Breast epithelium (tissue), 4 donors: ENCODE measurements at places on chromosomes 4 and X.

DNA sequence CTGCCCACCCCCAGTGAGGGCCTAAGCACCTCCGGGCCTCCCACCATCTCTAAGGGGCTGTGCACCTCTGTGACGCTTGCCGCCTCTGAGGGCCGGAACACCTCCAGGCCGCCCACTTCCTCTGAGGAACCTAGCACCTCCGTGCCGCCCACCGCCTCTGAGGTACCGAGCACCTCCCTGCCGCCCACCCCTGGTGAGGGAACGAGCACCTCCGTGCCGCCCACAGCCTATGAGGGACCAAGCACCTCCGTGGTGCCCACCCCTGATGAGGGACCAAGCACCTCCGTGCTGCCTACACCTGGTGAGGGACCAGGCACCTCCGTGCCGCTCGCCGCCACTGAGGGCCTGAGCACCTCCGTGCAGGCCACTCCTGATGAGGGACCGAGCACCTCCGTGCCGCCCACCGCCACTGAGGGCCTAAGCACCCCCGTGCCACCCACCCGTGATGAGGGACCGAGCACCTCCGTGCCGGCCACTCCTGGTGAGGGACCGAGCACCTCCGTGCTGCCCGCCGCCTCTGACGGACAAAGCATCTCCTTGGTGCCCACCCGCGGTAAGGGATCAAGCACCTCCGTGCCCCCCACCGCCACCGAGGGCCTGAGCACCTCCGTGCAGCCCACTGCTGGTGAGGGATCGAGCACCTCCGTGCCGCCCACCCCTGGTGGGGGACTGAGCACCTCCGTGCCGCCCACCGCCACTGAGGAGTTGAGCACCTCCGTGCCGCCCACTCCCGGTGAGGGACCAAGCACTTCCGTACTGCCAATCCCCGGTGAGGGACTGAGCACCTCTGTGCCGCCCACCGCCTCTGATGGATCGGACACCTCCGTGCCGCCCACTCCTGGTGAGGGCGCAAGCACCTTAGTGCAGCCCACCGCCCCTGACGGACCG lies 977 bp downstream of the MAGEE1 start:
- DNase-seq = peak; percentile 40
- no peaks in the 10 kb centered on the region for H3K4me1 ChIP-seq
- no peaks in the 10 kb centered on the region for H3K36me3 ChIP-seq
- H3K27me3 ChIP-seq = no peaks in the 10 kb centered on the region
- H3K27ac ChIP-seq = peak overlapping the region; percentile 35

DNA sequence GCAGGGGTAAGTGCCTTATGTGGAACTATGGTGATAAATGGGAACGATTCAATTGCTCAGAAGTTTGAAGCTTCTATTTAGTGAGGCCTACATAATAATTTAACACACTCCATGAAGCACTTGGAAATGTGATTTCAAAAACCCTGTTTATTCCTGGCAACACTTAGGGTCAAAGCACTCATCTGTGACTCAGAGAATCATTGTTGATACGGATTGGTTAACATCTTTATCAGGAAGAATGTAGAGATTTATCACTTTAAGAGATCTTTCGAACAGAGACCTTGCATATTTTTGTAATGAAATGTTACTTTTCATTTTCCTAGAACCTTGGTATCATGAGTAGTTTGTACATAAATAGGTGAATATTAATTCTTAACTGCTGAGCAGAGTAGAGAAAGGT lies 269.1 kb upstream of the SLIT2 start:
- DNase-seq = no peak
- H3K27me3 ChIP-seq = no peaks in the 10 kb centered on the region
- H3K36me3 ChIP-seq = no peaks in the 10 kb centered on the region
- no peak overlapping the region for H3K4me3 ChIP-seq
- no peak overlapping the region for H3K27ac ChIP-seq
- H3K4me1 ChIP-seq = no peaks in the 10 kb centered on the region

GRCh38 chr4:183986971-183987946 lies 82.2 kb downstream of the STOX2 start:
- H3K27ac ChIP-seq = peak overlapping the region; percentile 73
- H3K4me3 ChIP-seq = peak overlapping the region; percentile 67
- peak; percentile 62 for DNase-seq

- H3K4me1 ChIP-seq = no peaks in the 10 kb centered on the region
- H3K4me3 ChIP-seq = no peak overlapping the region
- H3K27ac ChIP-seq = no peak overlapping the region
- DNase-seq = no peak
- no peaks in the 10 kb centered on the region for H3K36me3 ChIP-seq
- no peaks in the 10 kb centered on the region for H3K27me3 ChIP-seq
Measured at GRCh38 chr4:20354120-20354519, 102.4 kb downstream of the SLIT2 start.

- H3K36me3 ChIP-seq = no peaks in the 10 kb centered on the region
- no peak for DNase-seq
Measured at GRCh38 chr4:184438375-184438774, 36.0 kb downstream of the IRF2 start.

GRCh38 chr4:635851-636627 lies 10.7 kb downstream of the PDE6B start:
- no peaks in the 10 kb centered on the region for H3K36me3 ChIP-seq
- H3K4me1 ChIP-seq = no peaks in the 10 kb centered on the region
- no peaks in the 10 kb centered on the region for H3K27me3 ChIP-seq
- no peak for DNase-seq
- no peak overlapping the region for H3K27ac ChIP-seq

- H3K36me3 ChIP-seq = no peaks in the 10 kb centered on the region
- no peak for DNase-seq
- H3K27me3 ChIP-seq = no peaks in the 10 kb centered on the region
Measured at GRCh38 chr4:41267997-41268396, 11.3 kb downstream of the UCHL1 start.

GRCh38 chr4:143355540-143356217 lies 19.0 kb downstream of the GAB1 start:
- H3K4me1 ChIP-seq = peaks cover 28% of the 10 kb centered on the region
- peak overlapping the region; percentile 70 for H3K27ac ChIP-seq
